ENCODE measurements at places on chromosomes 16 and 17.

- no peak for DNase-seq
These were observed 15.4 kb downstream of the SMTNL2 start for GRCh38 chr17:4599505-4600281.

DNA sequence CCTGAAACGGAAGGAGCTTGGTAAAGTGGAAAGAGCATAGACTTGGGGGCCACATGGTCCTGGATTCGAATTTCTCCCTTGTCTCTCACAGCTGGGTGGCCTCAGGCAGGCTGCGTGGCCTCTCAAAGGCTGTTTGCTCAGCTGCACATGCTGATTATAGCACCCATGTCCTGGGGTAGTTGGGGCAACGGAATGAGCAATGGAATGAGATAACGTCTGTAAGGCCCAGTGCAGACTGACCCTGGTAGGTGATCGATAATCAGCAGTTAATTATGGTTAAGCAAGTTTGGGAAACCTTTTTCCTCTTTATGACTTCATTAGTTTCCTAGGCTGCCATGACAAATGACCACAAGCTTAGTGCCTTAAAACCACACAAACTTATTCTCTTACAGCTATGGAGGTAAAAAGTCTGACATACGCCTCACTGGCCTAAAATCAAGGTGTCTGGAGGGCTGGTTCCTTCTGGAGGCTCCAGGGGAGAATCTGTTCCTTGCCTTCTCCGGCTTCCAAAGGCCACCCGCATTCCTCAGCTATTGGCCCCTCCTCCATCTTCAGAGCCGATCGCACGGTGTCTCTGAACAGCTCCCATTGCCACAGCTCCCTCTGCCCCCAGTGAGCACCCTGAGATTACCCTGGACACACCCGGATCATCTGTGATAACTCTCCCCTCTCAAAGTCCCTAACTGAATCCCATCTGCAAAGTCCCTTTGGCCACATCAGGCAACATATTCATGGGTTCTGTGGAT lies 294.9 kb upstream of the FOXF1 start:
- no peak for DNase-seq

- no peak for DNase-seq
These were observed 7.2 kb downstream of the DLX3 start for GRCh38 chr17:49987681-49988441.

DNA sequence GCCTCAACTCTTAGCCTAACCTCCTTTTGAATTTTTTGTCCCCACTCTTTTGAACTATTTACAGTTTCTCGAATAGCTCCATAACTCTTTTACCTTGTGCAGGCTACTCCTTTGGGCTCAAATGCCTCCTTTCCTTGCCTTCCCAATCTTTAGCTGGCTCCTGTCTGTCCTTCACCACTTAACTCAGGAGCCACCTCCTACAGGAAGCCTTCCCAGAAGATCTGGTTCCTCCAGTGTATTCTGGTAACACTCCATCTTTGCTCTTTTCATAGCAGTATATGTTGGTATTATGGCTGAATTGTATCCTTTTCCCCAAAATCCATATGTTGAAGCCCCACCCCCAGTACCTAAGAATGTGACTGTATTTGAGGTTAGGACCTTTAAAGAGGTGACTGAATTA lies 9.0 kb upstream of the GRB2 start:
- no peak for DNase-seq

DNA sequence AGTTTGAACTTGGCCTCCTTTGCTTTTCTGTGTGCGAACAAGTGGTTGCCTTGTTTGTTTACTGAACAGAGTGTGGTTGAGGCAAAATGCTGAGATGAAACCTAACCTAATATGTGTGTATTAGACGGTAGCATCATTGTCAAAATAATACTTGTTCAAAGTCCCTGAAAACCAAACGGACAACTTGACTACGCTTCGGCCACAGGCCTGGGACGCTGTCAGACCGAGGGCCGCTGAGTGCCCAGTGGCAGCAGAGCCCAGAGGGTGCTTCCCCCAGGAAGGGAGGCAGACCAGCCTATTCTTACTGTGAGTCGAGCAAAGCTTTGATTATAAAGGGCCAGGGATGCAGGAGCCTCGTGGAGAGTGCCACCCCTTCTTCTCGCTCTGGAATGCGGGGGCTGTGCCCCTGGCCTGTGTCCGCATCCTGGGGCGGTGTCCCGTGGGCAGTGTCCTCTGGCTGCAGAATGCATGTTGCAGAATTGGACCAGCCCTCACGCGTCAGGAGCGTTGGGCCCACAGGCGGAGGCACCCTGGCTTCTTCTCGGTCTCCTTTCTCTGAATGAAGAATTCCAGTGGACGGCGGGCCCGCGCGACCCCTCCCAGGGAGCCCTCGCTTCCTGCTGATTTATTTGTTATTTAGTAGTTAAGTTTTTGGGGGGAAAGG lies 5.2 kb downstream of the ACSF3 start:
- DNase-seq: no peak

DNA sequence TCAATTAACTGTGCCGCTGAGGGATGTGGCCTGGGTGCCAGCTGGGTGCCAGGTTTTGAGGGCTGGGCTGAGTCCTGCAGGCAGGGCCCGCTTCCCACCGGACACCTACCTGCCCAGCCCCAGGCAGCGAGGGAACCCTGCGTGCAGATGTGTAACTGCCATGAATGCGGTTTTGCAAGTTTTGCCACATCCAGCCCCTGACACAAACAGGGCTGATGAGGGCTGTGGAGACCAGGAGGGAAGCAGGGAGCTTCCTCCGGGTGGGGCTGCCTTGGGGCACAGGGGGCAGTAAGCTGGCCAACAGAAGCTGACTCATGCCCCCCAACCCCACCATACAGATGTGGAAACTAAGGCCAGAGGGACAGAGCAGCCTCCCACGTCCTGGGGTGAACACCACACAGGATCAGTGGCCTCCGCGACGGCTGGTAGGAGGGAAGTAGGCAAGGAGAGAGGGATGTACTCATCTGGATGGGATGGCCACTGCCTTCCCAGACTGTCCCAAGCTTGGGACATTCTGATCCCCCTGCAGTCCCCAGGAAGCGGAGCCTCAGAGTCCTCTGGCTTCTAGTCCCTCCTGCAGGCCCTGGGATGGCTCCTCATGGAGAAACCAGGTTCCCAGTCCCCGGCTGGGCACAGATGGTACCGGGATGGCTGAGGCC lies 1.6 kb downstream of the UBALD1 start:
- DNase-seq: no peak

- no peak for DNase-seq
These were observed 26.6 kb downstream of the MRC2 start for GRCh38 chr17:62653826-62654761.

- no peak for DNase-seq
These were observed 114.4 kb upstream of the HAS3 start for GRCh38 chr16:68991075-68991474.

GRCh38 chr17:27345141-27345904 lies 51.4 kb downstream of the WSB1 start:
- peak; percentile 34 for DNase-seq

DNA sequence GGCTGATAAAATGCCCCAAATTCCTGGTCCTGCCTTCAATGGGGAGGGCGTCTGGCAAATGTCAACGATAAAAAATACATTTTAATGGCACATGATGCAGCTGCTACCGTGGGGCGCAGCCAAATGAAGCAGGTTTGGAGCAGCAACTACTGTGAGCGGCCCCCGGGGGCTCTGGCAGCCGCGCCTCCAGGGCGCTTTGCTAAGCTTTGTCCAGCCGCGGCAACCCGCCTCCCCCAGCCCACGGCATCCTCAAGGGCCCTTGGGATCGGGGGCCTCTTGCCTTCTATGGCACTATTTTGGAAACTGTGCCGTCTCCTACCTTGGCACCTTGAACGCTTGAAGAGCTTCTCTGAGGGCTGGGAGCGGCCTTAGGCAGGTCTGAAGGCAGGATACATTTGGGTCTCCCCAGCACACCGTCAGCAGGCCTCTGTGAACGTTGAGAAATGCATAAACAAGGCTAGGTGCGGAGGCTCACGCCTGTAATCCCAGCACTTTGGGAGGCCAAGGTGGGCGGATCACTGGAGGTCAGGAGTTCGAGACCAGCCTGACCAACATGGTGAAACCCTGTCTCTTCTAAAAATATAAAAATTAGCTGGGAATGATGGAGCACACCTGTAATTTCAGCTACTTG lies 25.1 kb downstream of the TBX4 start:
- DNase-seq: no peak

GRCh38 chr17:10022416-10022815 lies 117.3 kb upstream of the RCVRN start:
- DNase-seq: no peak

- no peak for DNase-seq
These were observed 3.5 kb upstream of the MYADML2 start for GRCh38 chr17:81950501-81950900.

DNA sequence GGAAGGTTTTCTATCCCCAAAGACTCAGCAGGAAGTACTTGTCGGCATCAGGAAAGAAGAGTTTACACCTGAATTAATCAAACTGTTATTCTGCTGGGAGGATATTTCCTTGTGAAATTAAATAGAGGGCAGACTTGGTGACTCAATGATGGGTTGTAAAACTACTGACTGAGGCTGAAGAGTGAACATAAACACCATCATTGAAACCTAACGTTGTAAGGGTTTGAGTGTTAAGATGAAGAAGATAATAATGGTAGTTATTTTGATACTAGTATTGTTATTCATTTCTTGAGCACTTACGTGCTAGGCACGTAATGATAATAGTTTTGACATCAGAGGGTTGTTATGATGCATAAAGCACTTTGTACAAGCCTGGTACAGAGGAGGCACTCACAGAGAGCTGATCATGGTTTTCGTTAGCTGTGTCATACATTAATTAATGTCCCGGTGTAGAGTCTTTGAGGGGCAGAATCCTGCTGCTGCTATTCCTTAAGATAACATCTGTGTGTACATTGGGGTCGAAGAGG lies 64.2 kb upstream of the CACNG3 start:
- no peak for DNase-seq

DNA sequence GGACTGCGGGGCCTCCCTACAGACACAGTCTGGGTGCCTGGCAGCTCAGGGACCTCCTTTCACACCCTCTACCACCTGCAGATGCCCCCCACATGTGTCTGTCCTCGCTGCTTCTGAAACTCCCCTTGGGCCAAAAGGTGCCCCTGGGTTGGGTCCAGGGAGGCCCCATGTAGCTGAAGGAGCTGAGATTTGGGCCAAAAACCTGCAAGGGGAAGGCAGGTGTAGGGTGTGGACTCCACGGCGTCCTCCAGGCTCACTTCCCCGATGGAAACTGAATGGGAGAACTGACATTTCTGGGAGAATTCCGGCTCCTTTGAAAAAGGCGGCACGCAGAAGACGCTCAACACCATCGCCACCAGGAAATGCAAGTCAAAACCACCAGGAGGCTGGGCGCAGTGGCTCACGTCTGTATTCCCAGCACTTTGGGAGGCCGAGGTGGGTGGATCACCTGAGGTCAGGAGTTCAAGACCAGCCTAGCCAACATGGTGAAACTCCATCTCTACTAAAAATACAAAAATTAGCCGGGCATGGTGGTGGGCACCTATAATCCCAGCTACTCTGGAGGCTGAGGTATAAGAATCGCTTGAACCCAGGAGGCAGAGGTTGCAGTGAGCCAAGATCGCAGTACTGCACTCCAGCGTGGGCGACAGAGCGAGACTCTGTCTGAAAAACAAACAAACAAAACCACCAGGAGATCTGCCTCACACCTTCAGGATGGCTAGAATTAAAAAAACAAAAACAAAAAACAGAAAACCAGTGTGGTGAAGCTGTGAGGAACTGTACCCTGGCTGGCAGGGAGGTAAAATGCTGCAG lies 13.2 kb upstream of the BAIAP2 start:
- DNase-seq: no peak

DNA sequence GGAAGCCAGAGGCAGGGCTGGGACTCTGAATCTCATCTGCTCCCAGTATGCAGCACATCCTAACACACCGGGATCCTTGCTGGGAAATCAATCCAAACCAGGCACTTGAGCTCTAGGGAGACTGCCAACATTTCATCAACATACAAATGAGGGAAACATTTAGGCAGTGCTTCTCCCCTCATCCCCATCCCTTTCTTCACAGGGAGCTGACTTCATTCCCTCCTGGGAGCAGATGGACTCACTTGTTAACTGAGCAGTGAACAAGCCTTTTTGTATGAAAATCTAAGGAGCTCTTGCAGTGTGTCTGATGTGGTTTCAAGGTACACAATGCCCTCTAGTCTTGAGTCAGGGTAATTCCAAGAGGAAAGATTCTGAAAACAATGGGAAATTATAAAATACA lies 96.3 kb downstream of the TMEM114 start:
- DNase-seq: no peak

DNA sequence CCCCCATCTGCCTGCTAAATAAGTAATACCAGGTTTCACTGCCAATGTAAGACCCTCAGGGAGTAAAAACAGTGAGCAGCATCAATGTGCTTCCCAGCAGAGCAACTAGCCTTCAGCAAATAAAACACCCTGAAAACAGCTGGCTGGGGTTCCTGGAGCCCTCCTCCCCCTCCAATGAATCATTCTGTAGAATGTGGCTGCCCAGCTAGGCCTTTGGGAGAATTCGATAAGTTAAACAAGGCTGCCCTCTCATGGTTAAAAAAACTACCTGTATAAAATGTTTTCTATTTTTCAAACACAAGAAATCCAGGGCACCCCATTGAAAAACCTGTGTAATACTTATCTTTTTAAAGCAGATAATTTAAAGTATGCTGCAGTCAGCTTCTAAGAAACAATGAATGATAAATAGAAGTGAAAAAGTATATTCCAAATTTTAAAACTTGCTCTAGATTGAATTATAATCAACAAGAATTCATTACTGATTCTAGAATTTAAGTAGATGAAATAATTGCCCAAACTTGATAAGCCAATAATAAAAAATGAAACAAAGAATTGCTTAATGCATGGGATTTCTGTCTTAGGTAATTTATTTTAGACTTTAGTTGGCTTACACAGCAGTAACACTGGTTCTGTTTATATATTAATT lies 9.4 kb upstream of the TOM1L1 start:
- DNase-seq: peak; percentile 34

DNA sequence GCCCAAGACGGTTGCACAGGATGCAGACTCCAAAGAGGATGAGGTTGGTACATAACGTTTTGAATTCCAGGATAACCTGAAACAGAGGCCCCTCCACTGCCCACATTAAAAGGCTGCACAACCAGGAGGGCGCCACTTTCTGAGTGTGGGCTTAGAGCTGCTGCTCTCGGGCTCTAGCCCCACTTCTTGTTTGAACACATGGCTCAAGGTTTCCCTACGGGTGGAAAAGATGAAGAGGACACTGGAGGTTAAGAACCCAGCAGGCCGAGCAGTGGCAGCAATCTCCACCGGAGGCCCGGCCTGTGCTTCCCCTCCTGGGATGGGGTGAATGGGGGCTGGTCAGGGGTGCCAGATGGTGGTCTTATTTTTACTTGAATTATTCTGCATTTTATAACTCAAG lies 8.0 kb upstream of the TRAP1 start:
- no peak for DNase-seq

DNA sequence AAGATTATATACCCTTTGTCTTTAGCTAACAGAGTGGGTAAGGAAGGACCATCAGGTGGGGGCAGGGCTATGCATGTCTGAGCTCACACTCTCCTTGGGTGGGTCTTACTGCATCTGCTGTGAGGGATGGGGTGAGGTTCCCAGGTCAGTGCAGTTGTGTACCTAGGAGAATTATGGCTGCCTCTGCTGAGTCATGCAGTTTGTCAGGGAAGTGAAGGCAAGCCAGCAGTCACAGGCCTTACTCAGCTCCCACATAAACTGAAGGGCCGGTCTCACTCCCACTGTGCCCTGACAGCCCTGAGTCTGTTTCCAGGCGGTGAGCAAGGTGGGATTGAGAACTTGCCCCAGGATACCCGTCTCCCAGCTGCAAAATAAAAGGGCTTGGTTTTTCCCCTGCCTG lies 328.6 kb downstream of the MAP2K6 start:
- no peak for DNase-seq
